Tibial nerve (tissue), 4 donors: ENCODE measurements at places on chromosomes 6 and 20. TPM values are rescaled to one million over a fixed set of nuclear protein-coding genes. Genes with fewer than 3 reads are reported as not detected.

GRCh38 chr6:5442916-5443315, 181.6 kb downstream of the FARS2 start:
- H3K27me3 ChIP-seq, result no peaks in the 10 kb centered on the region
- no peak overlapping the region for H3K27ac ChIP-seq
- H3K4me1 ChIP-seq, result no peaks in the 10 kb centered on the region
- no peak overlapping the region for H3K4me3 ChIP-seq
- no peak for DNase-seq
- no peaks in the 10 kb centered on the region for H3K36me3 ChIP-seq

The SNAP91 gene
- total RNA-seq, result not detected

GRCh38 chr6:63214816-63215215, 3.5 kb downstream of the FKBP1C start:
- H3K27ac ChIP-seq, result no peak overlapping the region
- no peak overlapping the region for H3K4me3 ChIP-seq
- H3K27me3 ChIP-seq, result no peaks in the 10 kb centered on the region

DNA sequence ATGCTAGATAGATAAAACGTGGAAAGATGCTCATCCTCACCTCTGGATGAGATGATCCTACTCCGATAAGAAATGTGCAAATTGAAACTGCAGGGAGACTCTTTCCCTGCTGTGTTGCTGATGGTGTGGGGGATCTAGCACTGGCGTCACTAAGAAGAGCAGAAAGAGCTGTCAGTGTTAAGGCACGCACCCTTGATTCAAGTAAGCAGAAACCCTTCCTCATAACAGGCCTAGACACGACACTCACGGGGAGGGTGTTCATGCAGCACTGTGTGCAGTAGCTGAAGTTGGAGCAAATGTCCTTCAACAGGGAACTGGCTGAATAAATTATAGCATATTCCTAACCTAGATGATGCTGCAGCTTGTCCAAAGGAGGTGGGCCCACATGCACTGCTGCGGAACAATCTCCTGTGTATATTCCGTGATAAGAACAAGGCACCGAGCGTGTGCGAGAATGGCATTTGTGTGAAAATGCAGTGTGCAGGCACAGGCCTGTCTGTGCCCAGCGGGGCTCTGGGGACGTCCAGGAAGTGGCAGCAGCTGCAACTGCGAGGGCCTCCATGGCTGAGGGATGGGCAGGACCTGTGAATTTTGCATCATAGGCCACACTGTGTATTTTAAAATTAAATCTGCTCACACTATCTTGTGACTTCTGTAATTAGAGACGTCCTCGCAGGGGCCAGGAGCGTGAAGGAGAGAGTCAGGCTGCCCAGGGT, 64.0 kb downstream of the TCP11 start:
- no peak overlapping the region for H3K27ac ChIP-seq
- no peaks in the 10 kb centered on the region for H3K27me3 ChIP-seq
- no peak overlapping the region for H3K4me3 ChIP-seq
- DNase-seq, result no peak

GRCh38 chr6:170107606-170108222, 183.2 kb downstream of the DLL1 start:
- no peaks in the 10 kb centered on the region for H3K4me1 ChIP-seq
- no peaks in the 10 kb centered on the region for H3K36me3 ChIP-seq
- no peaks in the 10 kb centered on the region for H3K27me3 ChIP-seq
- no peak for DNase-seq
- H3K4me3 ChIP-seq, result no peak overlapping the region
- no peak overlapping the region for H3K27ac ChIP-seq

GRCh38 chr6:157459327-157459726, 78.3 kb downstream of the ZDHHC14 start:
- DNase-seq, result no peak
- H3K27ac ChIP-seq, result no peak overlapping the region
- H3K4me3 ChIP-seq, result no peak overlapping the region
- no peaks in the 10 kb centered on the region for H3K27me3 ChIP-seq
- no peaks in the 10 kb centered on the region for H3K36me3 ChIP-seq
- H3K4me1 ChIP-seq, result peaks cover 17% of the 10 kb centered on the region

GRCh38 chr6:158219228-158219627, 51.1 kb downstream of the GTF2H5 start:
- H3K4me3 ChIP-seq, result no peak overlapping the region
- no peaks in the 10 kb centered on the region for H3K36me3 ChIP-seq
- DNase-seq, result no peak

- H3K4me1 ChIP-seq, result no peaks in the 10 kb centered on the region
- peak overlapping the region; percentile 66 for H3K4me3 ChIP-seq
- no peaks in the 10 kb centered on the region for H3K36me3 ChIP-seq
- peak; percentile 13 for DNase-seq
- peak overlapping the region; percentile 93 for H3K27ac ChIP-seq
Measured at GRCh38 chr6:130020073-130020906, 1.9 kb downstream of the L3MBTL3 start.

- H3K27ac ChIP-seq, result no peak overlapping the region
- no peaks in the 10 kb centered on the region for H3K27me3 ChIP-seq
- H3K4me1 ChIP-seq, result no peaks in the 10 kb centered on the region
- no peaks in the 10 kb centered on the region for H3K36me3 ChIP-seq
- no peak overlapping the region for H3K4me3 ChIP-seq
- DNase-seq, result no peak
Measured at GRCh38 chr6:117168296-117169063, 96.9 kb upstream of the VGLL2 start.

DNA sequence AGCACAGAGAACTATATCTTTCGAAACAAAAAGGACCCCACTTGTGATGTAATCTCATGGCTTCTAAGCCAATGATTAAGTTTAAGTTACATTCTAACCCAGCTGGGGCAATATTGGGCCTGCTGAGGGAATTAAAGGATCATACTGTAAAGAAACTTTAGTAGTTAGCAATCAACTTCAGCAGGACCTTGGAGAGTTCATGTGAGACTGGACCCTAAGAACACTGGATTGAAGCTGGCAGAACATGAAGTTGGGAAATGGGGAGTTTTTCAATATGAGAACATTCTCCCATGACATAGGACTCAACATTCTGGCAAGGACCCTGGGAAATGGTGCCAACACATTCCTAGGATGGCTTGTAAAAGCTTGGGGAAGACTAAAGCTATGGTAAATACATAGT, 516.2 kb downstream of the PKHD1 start:
- no peaks in the 10 kb centered on the region for H3K4me1 ChIP-seq
- no peaks in the 10 kb centered on the region for H3K27me3 ChIP-seq

The ZSCAN16 gene
- 3.1 TPM for total RNA-seq

The HTR1E gene
- total RNA-seq, result not detected

The HMGA1 gene
- 7.5 TPM for total RNA-seq
